ENCODE measurements at places on chromosomes 6 and 20. TPM values are rescaled to one million over a fixed set of nuclear protein-coding genes. Genes with fewer than 3 reads are reported as not detected.

FOXA2 gene
- total RNA-seq = 0.09 TPM

LY6G6C gene
- not detected for total RNA-seq

FAM209B gene
- not detected for total RNA-seq

TRIM31 gene
- total RNA-seq = not detected

AFDN gene
- 23.0 TPM for total RNA-seq

OTOR gene
- total RNA-seq = not detected

PPP1R16B gene
- under 0.01 TPM for total RNA-seq

RSPH9 gene
- 0.95 TPM for total RNA-seq

RBBP8NL gene
- not detected for total RNA-seq

TXLNB gene
- total RNA-seq = 1.9 TPM

POU5F1 gene
- total RNA-seq = not detected

CST3 gene
- total RNA-seq = 164 TPM

C20orf204 gene
- 0.60 TPM for total RNA-seq

TMEM170B gene
- total RNA-seq = 0.32 TPM

OR2H2 gene
- not detected for total RNA-seq

PTPRK gene
- 51.5 TPM for total RNA-seq

LINC00237 gene
- not detected for total RNA-seq

FOXF2 gene
- total RNA-seq = 31.2 TPM

PPP1R3G gene
- 3.8 TPM for total RNA-seq

LTB gene
- total RNA-seq = not detected

CLPSL1 gene
- not detected for total RNA-seq

SYNGAP1 gene
- 5.2 TPM for total RNA-seq

MRPS18B gene
- total RNA-seq = 39.6 TPM

OSTM1 gene
- 20.0 TPM for total RNA-seq

TEAD3 gene
- total RNA-seq = 3.8 TPM

ID1 gene
- 173 TPM for total RNA-seq

EPHA7 gene
- 0.32 TPM for total RNA-seq

SLC22A3 gene
- total RNA-seq = 0.09 TPM

Measured in bronchial smooth muscle cell (primary cell).